ENCODE measurements at places on chromosomes 7 and 10. TPM values are rescaled to one million over a fixed set of nuclear protein-coding genes. Genes with fewer than 3 reads are reported as not detected.

Gene CCDC172
- total RNA-seq: not detected

Gene GIMAP6
- total RNA-seq: 46.6 TPM

Gene STN1
- 18.9 TPM for total RNA-seq

Gene ATRNL1
- total RNA-seq: 0.74 TPM

Gene WNT16
- not detected for total RNA-seq

Gene GRID1
- total RNA-seq: 2.1 TPM

Gene DRGX
- total RNA-seq: not detected

Gene SH2B2
- 8.9 TPM for total RNA-seq

DNA sequence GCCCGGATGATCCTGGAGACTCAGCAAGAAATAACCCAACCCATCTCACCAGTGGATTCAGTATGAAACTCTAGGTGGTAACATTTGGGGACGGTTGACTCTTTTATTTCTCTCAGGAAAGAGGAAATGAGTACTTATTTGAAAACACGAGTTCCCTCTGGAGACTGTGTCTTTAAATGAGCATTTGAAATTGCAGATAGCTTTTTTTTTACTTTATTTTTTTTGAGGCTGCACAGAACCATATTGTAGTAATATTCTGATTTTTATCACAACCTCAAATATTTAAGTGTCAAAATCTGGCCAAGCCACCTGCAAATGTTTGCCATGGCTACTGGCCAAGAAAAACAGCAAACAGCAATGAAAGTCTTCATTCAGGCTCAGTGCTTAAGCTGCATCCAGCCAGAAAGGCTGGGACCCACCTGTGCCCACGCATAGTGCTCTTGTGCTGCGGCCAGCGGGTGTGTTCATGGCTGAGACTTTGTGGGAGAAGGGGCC, 160.8 kb downstream of the CREB5 start:
- DNase-seq: no peak

DNA sequence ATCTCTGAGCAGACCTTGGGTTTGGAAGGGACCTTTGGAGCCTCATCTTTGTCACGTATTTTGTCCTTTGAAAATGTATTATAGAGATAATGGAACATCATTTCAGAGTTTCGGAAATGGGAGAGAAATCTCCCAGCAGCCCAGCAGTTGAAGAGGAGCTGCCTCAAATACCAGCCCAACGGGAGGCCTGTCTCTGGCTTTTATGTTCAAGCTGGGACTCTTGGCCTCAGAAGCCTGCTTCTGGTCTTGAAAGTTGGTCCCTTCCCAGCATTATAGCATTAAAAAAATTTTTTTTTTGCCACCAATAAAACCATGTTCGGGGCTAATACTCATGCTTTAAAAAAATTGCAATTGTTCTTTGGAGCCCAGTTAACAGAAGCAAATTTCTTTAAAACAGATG, 73.4 kb upstream of the CTBP2 start:
- DNase-seq: no peak

DNA sequence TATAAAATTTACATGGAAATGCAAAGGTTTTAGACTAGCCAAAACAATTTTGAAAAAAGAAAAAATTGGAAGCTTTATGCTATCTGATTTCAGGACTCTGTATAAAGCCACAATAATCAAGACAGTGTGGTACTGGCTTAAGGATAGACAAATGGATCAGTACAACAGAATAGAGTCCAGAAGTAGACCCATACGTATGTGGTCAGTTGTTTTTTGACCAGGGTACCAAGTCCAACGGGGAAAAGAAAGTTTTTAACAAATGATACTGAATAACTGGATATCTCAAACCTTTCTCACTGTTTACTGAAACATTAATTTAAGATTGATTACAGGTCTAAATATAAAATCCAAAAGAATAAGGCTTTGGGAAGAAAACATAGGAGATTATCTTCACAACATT, 79.7 kb downstream of the PODXL start:
- no peak for DNase-seq

GRCh38 chr7:79165225-79165624, 288.2 kb downstream of the MAGI2 start:
- DNase-seq: no peak

GRCh38 chr10:117003336-117003735, 1.7 kb downstream of the SHTN1 start:
- no peak for DNase-seq

DNA sequence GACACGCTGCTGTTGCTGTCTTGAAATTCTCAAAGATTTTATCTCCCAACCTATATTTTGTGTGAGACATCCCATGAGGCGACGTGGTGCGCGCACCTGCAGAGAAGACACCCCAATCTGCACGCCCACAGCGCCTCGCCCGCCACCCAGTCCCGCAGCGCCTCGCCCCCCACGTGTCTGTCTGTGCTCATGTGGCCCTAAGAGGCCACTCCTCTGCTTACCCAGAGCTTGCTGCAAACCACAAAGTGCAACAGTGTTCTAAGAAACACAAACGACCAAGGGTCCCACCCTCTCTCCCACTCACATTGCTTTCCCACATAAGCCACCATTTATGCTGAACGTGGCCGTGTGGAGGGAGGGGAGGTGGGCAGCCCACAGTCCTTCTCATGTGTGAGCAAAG, 287.2 kb downstream of the PTPRN2 start:
- no peak for DNase-seq

- no peak for DNase-seq
These were observed 8.2 kb upstream of the PON3 start for GRCh38 chr7:95404316-95404865.

GRCh38 chr7:70285854-70286253, 687.6 kb downstream of the AUTS2 start:
- DNase-seq: no peak

DNA sequence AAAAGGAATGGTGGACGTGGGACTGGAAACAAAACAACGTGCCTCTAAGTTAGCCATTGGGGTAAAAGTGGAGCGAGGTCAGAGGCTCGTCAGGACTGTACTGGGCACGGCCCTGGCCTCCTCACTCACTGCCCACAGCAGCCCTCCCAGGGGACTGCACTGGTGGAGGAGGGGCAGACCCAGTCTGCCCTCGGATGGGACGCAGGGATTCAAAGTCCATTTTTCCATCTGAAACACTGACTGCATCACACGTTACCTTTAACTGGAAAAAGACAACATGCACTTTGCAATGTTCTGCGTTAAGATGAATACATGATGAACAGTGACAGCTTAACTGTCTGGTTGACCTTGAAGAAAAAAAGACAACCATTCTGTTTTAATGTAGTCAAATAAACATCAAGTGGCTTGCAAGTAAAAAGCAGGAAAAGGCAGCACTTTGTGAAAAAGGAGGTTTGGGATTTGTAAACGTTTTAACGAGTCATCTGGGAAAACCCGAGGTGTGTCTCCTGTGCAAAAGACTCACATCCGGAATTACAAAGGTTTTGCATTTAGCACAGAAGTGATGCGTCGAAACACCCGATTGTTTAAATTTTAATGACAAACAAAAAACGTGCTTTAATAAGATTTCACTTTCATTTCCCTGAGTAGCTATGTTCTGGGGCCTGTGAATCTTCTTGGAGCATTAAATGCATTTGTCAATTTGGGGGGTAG, 18.8 kb downstream of the KLF6 start:
- DNase-seq: no peak

- no peak for DNase-seq
These were observed 148.4 kb downstream of the TCERG1L start for GRCh38 chr10:131162866-131163843.

DNA sequence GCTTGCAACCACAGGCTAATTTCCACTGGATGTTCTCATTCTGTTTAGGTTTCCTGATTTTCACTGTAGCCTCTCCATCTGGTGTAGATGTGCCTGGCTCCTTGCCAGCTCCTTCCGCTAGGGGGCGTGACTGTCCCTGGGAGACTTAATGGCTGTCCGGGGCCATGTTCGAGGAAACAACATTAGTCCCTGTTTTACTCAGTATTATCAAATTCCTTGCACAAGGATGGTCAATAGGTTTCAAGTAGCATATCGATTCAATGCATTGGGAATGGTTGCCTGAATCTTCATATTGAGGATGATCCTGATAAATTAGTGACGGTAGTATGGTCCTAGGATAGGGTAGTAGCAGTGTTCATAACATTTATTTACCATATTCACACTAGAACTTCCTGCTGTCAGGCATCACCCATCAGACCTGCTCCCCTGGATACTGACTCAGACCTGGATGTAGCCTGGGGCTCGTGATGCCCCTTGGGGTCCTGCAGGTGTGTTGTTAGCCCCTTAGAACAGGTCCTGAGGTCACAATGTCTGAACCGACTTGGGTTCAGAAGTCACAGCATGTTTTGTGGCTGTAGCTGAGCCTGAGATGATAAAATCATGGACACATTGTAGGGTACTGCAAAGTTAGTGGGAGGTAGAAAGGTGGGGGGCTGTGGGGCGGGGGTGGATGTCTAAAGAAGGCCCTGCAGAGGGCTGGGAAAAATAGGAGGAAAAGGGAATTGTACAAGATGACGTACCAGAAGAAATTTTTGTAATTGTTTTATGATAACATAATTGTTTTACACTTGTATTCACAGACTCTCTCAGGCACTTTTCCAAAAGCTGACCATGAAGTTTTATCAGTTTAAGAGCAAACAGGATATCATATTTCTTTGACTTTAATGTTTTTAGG, 8.9 kb upstream of the EXOC6 start:
- no peak for DNase-seq

GRCh38 chr7:158584407-158584806, 3.2 kb downstream of the PTPRN2 start:
- DNase-seq: no peak

DNA sequence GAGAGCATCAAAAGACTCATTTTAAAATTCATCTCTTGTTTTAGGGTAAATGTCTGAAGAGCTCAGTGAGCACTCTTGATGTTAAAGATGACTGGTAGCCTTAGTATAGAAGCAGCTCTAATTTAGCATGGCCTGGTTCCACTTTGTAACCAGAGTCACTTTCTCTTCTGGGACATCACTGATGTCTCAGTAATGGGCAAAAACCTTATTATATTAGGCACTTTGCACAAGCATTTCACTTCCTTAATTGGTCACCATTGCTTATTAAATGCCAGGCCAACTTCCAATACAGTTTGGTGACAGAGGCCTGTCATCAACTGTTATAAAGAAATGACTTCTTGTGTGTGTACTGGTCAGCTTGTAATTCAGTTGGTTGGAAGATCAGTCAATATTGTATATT, 53.0 kb downstream of the STEAP1B start:
- DNase-seq: no peak

GRCh38 chr7:27899601-27900000, 159.6 kb downstream of the TAX1BP1 start:
- no peak for DNase-seq

- DNase-seq: no peak
These were observed 90.0 kb upstream of the FEZF1 start for GRCh38 chr7:122394512-122394911.

- no peak for DNase-seq
These were observed 64.9 kb upstream of the NRBF2 start for GRCh38 chr10:63068246-63068645.

DNA sequence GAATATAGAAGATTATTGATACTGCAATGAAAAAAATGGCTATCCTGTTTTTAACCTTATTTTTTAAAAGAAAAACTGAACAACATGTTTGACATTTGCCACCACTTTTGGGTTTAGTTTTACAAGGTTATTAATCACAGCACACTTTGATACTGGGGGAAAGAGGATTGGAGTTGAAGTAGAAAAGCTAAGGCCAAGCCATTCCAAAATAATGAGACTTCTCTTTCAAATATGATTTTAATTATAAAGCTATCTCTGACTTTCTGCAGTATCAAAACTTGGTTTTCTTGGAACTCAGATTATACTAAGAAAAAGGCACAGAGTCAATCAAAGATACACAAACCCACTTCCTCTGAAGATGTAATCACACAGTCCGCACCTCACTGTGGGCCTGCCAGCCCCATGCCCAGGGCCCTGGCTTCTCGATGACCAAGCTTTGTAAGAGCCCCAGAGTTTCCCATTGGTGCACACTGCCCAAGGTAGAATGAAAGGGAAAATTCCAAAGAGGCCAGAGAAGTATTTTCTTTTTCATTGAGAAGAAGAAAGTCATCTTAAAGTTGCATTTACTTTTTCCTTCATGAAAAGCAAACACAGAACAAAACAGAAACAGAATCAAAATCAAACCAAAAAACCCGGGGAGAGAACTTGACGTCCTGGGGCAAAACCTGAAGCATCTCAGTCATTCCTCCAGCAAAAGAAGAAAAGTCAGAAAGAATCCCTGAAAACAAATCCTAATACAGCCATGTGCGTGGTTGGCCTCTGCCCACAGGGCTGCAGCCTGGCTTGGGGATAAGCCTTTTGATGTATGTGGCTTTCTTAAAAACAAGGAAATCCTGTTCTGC, 187.7 kb upstream of the KLF6 start:
- DNase-seq: no peak

- DNase-seq: no peak
These were observed 10.6 kb downstream of the SFMBT2 start for GRCh38 chr10:7400068-7400715.

GRCh38 chr10:11447586-11447985, 163.9 kb downstream of the USP6NL start:
- DNase-seq: no peak

- no peak for DNase-seq
These were observed 1.8 kb upstream of the CCDC6 start for GRCh38 chr10:59907918-59908807.

GRCh38 chr7:85737426-85737825, 550.6 kb upstream of the SEMA3D start:
- DNase-seq: no peak

- no peak for DNase-seq
These were observed 47.8 kb downstream of the SHH start for GRCh38 chr7:155764438-155764793.

- DNase-seq: no peak
These were observed 1163.4 kb downstream of the CNTNAP2 start for GRCh38 chr7:147279964-147280374.

GRCh38 chr10:33913194-33913593, 578.7 kb upstream of the NRP1 start:
- no peak for DNase-seq

GRCh38 chr10:9294865-9295264, 1240.4 kb downstream of the GATA3 start:
- DNase-seq: no peak

- DNase-seq: no peak
These were observed 27.0 kb upstream of the LRRD1 start for GRCh38 chr7:92205987-92206386.

DNA sequence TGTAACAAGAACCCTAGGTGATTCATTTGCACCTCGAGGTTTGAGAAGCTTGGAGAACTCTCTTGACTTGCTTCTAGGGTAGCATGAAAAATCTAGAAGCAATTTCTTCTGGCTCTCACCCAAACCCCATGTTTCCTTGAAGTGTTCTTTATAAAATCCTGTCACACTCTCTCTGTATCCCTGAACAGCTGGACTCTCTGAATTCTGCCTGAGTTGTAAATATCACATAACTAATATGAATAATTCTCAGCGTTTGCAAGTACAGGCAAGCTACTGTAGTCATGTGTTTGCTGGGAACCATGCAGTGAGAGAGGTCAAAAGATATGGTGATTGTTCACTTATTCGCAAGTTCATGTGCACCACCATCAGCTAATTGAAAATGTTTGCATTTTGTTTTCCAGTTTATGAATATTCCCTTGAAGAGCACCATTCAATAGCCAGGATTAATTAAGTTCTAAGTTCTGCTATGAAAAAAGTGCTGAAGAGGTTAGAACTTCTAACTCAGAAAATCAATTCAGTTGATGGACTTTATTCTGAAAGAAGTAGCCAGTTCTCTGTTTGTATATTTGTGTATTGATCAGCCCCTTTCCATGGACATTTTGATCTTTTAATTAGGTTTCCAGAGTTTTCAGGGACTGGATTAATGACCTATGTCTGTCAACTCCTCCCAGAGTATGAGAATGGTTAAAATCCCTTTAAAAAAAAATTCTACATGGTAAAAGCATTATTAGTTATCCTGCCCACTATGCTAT, 243.0 kb downstream of the PLXDC2 start:
- DNase-seq: no peak
